ENCODE measurements at places on chromosomes 5 and 9.

DNA sequence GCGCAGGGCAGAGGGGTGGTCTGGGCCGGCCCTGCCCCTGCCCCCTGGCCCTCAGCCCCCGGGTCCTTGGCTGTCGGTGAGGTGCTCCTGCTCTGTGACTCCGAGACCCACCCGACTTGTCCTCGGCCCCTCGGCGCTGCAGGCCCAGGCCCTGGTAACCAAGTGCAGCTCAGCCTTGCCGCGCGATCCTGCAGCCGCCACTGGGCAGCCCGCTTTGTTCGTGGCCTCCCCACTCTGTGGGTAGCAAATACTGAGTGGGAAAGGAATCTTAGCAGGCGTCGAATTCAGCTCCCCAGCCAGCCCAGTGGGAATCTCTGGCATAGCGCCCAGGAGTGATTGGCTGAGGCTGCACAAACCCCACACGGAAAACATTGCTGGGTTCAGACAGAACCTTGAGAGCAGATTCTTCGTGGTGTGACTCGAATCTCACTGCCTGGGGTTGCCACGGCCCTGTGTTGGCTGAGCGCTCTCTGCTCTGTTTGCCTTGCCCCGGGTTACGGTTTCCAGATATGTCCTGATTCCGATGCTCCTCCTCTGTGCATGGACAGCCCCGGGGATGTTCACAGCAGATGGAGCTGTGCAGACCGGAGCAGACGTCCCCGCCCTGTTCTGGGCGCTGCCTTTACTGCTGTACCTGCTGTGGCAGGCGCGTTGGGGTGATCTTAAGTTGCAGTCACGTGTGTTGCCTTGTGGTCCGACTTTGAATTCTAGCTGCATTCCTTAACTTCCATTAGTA is 13.4 kb upstream of the EXOC3 start:
- DNase-seq: no peak

DNA sequence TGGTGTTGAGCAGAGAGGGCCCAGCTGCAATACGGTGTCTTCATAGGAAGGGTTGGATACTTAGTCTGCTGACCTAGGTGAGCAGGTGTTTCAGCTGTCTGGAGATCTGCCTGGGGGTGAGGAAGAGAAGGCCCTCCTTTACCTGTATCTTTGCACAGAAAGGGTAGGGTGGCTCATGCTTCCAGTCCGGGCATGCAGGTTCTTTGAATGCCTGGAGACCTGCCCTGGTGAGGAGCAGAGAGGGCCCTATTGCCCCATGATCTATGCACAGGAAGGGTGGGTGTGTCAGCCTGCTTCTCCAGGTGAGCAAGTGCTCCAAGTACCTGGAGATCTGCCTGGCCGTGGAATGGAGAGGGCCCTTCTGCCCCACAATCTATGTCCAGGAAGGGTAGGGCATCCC is 63.0 kb downstream of the FER start:
- no peak for DNase-seq

DNA sequence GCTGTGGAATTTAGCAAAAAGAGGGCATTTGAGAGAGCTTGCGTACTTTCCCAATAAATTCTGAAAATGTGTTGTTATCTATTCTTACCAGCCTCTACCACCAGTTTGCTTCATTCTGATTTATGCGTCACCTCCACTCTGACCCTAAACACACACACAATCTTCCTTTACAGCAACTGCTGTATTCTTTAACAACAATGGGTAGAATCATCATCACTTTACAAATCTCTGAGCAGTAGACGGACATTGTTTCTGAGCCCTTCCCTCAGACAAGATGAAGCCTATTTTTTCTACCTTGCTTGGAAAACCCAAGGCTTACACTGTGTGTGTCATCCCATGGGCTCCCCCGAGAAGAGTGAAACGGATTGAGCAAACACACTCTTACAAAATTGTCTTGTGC is 83.1 kb upstream of the RASA1 start:
- no peak for DNase-seq

- no peak for DNase-seq
Measured at GRCh38 chr5:134968055-134968454, 348 bp downstream of the CATSPER3 start.

- DNase-seq: no peak
Measured at GRCh38 chr5:113187906-113188305, 211.3 kb downstream of the DCP2 start.

DNA sequence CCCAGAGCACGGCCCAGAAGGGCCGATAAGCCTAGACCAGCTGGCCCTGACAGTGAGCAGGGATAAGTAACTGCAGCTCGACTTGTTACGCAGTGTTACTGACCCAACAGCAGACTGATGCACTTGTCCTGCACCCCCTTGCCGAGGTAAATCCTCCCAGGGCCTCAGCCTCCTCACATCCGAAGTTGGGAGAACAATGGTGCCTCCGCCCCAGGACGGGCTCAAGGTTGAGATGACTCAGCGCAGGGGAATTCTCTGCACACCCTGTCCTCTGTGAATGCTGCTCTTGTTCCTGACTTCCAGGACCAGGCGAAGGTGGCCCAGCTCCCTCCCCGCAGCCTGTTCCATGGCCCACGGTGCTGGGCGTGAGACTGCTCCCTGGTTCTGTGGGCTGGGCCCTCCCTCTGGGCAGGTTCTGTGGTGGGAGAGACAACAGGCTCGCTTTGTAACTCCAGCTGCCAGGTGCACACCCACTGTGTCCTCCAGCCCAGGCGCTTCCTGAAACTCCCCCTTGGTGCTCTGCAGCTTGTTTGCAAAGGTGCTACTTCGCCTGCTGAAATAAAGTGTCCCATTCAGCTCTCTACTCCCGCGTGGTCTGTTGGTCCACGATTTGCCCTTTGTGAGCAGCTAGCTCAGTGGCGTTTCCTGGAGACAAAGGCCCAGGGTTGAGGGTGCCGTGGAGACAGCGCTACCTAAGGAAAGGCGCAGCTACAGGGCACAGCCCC is 40.1 kb upstream of the SLC6A19 start:
- no peak for DNase-seq

DNA sequence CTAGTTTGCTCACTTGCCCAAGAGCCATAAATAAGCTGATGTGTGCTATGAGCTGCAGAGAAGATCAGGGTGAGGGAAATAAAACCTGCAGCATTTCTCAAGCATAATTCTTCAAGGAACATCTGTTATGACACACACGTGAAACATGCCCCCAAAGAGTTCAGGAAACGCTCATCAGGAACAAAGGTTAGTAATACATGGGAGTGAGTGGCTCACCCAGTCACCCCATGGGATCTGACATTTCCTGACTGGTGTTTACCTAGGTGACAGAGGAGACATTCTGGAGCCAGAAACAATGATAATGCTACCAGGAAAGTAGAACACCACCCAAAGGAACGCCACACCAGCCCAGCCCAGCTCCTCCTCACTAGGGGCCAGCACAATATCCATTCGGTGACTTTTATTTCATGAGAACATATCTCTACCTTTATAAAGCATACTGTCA is 66.0 kb downstream of the FRMD3 start:
- DNase-seq: no peak

DNA sequence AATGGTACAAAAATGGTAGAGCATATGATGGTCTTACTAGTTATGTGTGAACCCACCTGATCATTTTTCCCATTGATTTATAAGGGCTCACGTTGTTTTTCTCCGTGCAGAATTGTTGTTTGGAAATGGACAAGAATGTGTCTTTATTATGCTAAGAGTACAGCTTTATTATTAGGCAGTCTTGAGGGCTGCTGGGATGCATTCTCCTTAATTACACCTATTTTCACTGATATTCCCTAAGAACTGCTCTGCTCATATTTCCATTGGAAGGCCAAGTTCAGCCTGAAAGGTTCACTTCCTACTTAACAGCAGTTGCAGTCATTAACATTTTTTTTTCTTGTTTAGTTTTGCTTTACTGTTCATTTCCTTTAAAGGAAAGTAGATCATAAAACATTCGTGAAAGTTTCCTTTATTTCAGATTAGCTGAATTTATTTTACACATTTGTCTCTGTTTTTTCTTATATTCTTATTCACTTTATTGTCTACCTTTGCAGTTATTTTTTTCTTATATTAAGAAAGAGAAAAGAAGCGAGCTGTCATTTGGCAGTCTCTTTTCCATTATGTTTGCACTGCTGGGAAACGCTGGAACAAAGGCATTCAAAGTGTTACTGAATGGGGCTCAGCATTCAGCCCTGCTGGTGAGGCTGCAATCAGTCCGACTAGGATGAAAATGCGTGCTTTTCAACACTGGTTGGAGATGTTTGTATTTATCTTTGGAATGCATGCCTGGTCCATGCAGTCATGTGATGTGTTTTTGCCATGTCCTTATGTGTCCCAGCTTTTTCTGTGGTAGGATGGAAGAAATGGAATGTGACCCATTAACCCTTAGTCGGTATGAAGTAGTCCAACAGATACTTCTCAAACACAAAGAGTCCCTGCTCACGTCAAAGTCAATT is 602.7 kb upstream of the ZNF608 start:
- no peak for DNase-seq

- no peak for DNase-seq
Measured at GRCh38 chr9:93149361-93149760, 15.3 kb upstream of the NINJ1 start.

DNA sequence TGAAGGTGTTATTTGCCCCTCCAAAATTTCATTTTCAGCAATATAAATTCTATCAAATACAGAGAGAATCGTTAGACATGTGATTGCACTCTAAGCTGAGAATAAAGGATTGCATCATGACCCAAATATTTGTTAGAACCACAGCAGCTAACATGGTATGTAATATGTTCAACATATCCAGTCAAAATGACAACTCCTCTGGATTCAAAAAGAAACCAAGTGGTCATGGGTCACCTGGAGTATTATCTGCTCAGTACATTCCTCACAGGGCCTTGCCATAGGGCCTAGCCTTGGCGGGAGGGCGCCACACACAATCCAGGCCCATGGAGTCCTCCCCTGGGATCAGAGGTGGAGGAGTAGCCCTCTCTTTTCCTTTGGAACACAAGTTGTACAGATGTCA is 179.2 kb downstream of the HSD17B3 start:
- DNase-seq: no peak

GRCh38 chr5:109416882-109417281 is 7.1 kb upstream of the PJA2 start:
- no peak for DNase-seq
